ENCODE measurements at places on chromosomes 1 and 21.

- DNase-seq = no peak
Measured at GRCh38 chr21:42389449-42389835, 6.4 kb downstream of the TMPRSS3 start.

GRCh38 chr1:205189131-205189530 is 22.4 kb downstream of the DSTYK start:
- DNase-seq = no peak

GRCh38 chr21:44259082-44259705 is 2.5 kb downstream of the DNMT3L start:
- no peak for DNase-seq

- DNase-seq = no peak
Measured at GRCh38 chr1:171438441-171438840, 46.9 kb upstream of the PRRC2C start.

DNA sequence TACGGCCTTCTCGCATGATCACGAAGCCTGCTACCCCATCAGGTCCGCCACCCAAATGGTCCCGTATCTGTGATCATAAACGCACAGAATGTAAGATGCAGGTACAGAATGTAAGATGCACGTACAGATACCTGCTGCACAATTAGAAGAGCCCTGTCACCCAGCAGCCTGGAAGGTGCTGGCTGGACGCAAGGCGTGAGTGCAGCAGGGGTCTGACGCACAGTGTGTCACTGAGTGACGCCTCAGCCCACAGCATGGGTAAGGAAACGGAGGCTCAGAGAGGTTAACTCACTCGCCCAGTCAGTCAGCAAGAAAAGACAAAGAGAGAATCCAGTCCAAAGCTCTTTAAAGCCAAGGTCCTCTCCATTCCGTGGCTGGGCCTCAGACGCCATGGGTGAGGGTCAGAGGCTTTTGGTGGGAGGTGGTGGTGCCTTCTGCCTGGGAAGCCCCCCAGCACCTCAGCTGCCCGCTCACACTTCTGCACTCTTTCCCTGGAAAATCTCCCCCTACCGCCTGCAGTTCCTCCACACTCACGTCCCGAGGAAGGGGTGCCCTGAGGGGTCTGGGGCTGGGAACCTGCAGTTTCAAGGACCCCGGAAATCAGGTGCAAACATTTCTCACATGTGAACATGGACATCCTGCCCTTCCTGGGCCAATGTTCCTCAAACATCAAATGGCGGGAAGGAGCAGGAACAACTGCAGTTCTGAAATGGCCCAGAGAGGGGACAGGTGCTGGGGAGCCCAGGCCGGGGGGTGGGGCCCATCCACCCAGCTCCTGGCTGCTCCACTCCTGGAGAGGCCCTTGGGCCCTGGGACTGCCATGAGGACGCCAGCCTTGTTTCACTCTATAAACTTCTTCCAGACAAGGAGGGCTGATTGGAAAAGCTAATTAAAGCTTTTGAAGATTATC is 59.4 kb downstream of the SLC66A1 start:
- no peak for DNase-seq

GRCh38 chr1:181451661-181452230 is 31.6 kb upstream of the CACNA1E start:
- DNase-seq = no peak

DNA sequence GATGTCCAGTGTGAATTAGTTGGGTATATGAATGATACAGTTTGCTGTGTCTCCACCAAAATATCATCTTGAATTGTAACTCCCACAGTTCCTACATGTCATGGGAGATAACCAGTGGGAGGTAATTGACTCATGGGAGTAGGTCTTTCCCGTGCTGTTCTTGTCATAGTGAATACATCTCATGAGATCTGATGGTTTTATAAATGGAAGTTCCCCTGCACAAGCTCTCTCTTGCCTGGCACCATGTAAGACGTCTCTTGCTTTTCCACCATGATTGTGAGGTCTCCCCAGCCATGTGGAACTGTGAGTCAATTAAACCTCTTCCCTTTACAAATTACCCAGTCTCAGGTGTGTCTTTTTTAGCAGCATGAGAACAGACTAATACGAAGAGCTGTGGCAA is 223.0 kb downstream of the AJAP1 start:
- DNase-seq = peak; percentile 52

DNA sequence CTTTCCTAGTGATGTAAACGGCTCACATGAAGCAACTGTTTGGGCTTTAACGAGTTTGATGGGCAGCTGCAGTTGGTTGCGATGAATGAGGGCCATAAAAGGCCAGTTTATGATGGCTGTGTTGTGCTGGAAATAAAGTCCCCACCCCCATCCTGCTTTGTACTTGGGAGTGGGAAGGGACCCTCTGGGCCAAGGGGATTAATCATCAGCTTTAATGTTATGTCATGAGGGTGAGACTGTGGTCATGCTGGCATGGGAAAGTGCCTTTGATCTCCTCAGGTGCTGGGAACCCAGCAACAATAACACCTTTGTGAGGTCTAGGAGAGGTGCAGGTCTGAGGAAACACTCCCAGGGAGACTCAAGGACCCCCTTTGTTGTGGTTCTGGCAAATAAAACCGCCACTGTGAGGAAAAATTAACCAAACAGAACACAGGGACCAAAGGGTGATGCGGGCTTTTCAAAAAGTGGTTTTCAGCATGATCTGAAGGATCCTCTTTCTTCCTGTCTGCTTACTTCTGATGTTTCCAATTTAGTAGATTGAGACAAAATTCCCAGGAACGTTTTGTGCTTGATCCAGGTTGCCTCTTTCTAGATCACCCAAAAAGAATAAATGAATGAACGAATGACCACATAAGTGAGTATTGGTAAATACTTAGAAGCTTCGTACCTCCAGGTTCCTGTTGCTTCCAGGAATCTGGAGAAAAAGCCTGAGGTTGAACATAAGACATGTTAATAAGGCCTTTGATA is 257.8 kb upstream of the HOOK1 start:
- DNase-seq = no peak

GRCh38 chr1:147598621-147599361 is 57.5 kb downstream of the BCL9 start:
- DNase-seq = no peak

DNA sequence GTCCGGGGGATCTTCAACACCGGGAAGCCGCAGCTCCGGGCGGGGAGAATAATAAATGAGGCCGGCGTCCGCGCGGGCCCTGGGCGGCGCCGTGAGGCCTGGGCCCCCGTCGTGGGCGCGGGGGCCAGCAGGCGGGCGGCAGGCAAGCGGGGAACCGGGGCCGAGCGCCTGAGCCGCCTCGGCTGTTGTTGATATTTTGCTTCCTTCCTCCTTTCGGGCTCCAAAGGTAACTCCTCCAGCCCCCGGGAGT is at the start of gene MEF2D:
TSS of gene MEF2D (minus strand) at position 233 of the 250 bp plus-strand sequence. CDS start 17,483 bp downstream, outside the sequence.
- DNase-seq = no peak

GRCh38 chr1:69994241-69994640 is 211.1 kb downstream of the LRRC40 start:
- DNase-seq = no peak

- DNase-seq = no peak
Measured at GRCh38 chr1:51491166-51491981, 27.7 kb downstream of the EPS15 start.

- DNase-seq = no peak
Measured at GRCh38 chr1:184606786-184607185, 147.9 kb downstream of the EDEM3 start.

DNA sequence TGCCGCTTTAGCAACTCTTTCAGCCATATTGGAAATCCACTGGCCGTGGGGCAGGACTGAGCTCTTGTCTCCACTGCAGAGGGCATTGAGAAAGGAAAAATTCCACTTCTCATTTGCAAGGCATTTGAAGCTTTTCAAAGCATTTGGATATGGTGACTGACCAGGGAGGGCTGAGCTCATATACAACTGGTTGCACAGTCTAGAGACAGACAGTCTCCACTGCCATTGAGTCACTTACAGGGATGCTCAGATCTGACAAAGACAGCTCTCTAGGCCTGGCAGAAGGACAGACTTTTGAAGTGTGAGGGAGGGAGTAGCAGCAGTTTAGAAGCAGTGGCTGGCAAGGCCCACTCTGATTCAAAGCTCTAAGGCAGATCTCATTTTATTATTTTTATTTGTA is 24.2 kb downstream of the NCF2 start:
- no peak for DNase-seq

DNA sequence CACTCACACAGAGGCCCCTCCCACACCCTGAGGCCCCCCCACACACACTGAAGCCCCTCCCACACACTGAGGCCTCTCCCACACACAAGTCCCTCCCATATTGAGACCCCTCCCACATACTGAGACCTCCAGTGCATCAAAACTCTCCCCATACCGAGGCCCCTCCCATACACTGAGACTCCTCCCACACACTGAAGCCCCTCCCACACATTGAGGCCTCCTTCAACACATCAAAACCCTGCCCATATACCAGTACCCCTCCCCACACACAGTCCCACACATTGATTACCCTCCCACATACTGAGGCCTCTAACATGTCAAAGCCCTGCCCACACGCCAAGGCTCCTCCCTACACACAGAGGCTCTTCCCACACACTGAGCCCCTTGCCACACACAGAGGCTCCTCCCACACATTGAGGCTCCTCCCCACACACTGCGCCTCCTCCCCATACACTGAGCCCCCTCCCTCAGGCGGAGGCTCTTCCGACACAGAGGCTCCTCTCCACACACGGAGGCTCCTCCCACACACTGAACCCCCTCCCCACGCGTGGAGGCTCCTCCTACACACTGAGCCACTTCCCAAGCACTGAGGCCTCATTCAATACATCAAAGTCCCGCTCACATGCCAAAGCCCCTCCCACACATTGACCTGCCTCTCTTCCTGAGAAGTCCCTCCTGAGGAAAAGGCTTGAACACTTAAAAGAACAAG is 392.3 kb downstream of the CAMTA1 start:
- no peak for DNase-seq

GRCh38 chr21:37564924-37565529 is 198.5 kb downstream of the DYRK1A start:
- no peak for DNase-seq

GRCh38 chr1:174217248-174217647 is 57.9 kb downstream of the RABGAP1L start:
- no peak for DNase-seq

- peak; percentile 49 for DNase-seq
Measured at GRCh38 chr1:241503444-241503843, 16.1 kb downstream of the FH start.

Measured in putamen (tissue), 1 donor.